ENCODE measurements at places on chromosomes 6 and 20.
A peak's percentile ranks its signal among the peaks of the same experiment; 100 is the strongest.

DNA sequence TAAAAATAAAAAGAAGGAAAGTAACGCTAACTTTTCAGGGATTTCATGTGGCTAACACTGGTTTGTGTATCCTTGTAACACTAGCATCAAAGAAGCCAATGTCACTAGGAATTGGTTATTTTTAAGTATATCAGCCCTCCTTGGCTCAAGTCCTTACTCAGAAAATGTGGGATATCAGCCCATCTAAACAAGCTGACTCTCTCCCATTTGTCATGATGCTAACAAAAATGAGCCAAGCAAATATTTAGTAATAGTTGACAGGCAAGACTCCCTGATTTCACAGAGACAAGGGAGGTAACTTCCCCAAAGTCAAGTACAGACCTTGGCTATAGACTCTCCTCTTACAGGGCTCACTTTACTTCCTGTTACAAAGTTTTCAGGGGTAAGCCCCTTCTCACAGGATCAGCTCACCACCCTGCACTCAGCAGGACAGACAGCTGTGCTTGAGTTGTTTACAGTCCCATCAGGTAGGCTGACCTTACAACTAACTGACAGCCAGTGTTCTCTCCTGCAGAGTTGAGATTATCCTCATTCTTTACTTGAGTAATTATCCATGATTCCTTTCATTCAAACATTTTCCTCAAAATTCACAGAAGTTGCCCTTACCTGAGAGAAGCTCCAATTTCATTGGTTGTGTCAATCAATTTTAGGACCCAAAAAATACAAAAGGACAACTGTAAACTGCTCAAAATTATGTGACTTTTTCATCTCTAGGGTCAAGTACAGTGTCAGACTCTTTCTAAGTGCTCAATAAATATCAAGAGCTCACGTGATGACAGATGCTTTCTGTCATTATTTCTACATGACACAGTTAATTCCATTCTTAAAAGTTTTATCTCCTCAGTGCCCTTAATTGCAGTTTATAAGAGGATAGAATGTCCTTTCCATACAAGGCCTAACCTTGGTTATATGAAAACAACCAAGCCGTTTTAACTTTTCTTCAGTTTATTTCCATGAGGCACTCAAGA is 38.1 kb upstream of the BMP5 start:
- DNase-seq, result no peak

- DNase-seq, result no peak
These were observed 20.9 kb downstream of the TPX2 start for GRCh38 chr20:31759836-31760518.

DNA sequence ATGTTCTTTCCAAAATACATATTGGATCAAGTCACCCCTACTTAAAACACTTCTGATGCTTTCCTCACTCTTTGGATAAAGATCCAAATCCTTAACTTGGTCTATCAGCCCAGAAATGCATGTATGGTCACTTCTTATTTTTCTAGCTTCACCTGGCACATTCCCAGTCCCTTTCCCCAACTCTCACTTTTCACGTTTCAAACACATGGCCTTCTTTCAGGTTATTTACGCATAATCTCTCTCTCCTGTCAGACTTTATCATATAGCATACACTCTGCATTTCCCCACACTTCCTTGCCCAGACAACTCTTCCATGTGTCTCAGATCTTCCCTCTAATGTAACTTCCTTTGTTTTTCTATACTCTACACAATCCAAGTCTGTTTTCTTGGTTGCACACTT is 12.8 kb downstream of the PHIP start:
- DNase-seq, result no peak

- DNase-seq, result no peak
These were observed 349.5 kb downstream of the BTBD9 start for GRCh38 chr6:38290133-38290799.

DNA sequence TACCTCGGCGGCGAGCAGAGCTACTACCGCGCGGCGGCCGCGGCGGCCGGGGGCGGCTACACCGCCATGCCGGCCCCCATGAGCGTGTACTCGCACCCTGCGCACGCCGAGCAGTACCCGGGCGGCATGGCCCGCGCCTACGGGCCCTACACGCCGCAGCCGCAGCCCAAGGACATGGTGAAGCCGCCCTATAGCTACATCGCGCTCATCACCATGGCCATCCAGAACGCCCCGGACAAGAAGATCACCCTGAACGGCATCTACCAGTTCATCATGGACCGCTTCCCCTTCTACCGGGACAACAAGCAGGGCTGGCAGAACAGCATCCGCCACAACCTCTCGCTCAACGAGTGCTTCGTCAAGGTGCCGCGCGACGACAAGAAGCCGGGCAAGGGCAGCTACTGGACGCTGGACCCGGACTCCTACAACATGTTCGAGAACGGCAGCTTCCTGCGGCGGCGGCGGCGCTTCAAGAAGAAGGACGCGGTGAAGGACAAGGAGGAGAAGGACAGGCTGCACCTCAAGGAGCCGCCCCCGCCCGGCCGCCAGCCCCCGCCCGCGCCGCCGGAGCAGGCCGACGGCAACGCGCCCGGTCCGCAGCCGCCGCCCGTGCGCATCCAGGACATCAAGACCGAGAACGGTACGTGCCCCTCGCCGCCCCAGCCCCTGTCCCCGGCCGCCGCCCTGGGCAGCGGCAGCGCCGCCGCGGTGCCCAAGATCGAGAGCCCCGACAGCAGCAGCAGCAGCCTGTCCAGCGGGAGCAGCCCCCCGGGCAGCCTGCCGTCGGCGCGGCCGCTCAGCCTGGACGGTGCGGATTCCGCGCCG is 994 bp downstream of the FOXC1 start:
- no peak for DNase-seq

DNA sequence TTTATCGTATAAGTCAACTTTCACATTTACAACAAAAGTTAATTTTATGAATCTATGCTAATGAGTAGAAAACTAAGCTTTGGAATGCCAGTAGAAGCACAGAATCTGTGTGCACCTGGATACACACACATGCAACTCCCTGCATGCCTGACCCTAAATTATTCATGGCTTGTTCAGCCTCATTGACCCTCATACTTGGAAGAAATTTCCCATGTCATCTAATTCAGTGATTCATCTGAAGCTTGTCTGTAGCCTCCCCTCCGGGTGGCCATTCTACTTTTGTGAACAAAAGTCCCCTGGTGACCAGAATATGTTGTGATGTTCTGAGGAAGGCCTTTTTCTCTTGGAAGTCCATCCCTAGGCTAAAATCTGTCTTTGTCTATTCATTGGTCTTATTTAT is 1078.4 kb downstream of the KIF16B start:
- DNase-seq, result no peak

GRCh38 chr6:2763876-2764540 is 1.2 kb upstream of the WRNIP1 start:
- no peak for DNase-seq

DNA sequence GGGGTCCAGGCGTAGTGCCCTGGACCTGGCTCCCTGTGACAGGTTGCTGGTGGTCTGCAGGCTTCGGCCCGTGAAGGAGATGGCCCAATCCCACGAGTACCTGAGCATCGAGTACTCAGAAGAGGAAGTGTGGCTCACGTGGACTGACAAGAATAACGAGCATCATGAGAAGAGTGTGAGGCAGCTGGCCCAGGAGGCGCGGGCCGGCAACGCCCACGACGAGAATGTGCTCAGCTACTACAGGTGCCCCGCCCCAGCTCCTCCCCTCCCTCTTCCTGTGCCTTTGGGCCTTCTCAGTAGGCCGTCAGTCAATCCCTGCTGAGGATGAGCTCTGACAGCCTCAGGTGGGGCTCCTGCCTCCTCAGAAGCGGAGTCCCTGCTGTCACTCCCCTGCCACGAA is 42.6 kb downstream of the UQCC2 start:
- peak; percentile 43 for DNase-seq

GRCh38 chr20:20076297-20077065 is 24.1 kb downstream of the CFAP61 start:
- DNase-seq, result no peak

GRCh38 chr6:88908598-88909548 is 54.5 kb downstream of the RNGTT start:
- DNase-seq, result no peak

DNA sequence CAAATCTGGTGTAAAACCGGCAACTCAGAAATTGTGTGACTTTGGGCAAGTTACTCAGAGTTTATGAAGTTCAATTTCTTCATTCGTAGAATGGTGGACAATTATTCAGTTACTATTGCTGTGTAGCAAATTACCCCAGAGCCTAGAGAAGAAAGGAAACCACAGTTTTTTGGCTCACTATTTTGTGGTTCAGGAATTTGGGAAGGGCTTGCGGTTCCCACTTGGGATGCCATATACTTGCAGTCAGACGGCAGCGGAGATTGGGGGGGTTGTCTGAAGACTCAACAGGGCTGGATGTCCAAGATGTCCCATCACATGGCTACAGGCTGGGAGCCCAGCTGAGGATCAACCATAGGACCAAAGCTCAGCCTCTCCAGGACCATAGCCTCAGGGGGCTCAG is 108.1 kb downstream of the PCSK2 start:
- no peak for DNase-seq

GRCh38 chr6:1075444-1075843 is 236.5 kb upstream of the FOXQ1 start:
- no peak for DNase-seq

- no peak for DNase-seq
These were observed 151.9 kb upstream of the SLC22A16 start for GRCh38 chr6:110628330-110628729.

GRCh38 chr6:166253281-166253681 is 54.9 kb downstream of the PRR18 start:
- peak; percentile 33 for DNase-seq

GRCh38 chr20:25136643-25137559 is 55.0 kb upstream of the VSX1 start:
- DNase-seq, result no peak

DNA sequence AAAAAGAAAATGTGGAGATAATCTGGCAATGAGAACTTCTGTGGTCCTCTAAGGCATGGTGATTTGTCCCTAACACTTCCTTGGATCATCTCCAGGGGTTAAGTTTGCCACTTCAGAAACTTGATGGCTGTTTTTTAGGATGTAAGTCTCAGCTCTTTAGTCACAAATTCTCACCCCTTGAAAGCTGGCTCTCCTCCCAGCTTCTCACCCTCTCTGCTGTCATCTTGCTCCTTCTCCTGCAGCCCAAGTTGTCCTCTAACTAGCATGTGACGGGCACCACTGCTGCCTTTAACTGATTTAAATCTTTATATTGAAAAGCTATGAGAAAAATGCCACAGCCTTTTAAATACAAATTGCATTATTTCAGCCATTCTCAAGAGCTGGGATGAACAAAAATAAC is 107.8 kb downstream of the MAP3K5 start:
- no peak for DNase-seq

- no peak for DNase-seq
These were observed 1.2 kb downstream of the LAMA5 start for GRCh38 chr20:62365814-62366369.

DNA sequence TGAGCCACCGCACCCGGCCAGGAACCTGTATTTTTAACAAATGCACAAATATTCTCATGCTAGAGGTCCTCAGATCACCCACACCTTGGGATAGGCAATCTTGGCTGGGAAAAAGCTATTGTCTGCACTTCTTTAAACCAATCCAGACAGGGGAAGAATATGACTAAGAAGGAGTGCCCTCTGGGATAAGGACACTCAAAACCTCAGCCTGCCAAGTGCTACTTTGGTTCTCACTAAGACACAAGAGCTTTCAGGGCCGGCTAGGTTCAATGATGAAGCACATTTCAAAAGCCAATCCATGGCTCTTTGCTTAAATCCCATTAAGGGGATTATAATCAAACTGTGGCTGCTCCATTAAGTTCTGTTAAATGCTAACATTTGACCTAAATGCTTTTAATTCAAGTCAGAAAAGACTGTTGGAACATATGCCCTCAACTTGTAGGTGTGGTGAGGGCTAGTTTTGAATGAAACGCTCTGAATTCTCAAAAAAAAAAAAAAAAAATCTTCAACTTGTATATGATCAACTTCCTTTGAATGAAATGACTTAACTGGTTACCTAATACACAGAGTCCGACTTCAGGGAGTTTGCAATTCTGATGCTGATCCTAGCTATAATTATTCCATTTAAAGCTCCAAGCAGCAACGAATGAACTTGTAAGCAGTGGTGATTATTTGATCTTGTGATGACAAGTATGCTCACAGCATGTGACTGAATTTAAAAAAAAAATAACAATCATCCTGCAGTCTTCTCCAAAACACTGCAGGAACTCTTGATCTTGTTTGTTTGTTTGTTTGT is 56.6 kb downstream of the SLC23A2 start:
- DNase-seq, result no peak

DNA sequence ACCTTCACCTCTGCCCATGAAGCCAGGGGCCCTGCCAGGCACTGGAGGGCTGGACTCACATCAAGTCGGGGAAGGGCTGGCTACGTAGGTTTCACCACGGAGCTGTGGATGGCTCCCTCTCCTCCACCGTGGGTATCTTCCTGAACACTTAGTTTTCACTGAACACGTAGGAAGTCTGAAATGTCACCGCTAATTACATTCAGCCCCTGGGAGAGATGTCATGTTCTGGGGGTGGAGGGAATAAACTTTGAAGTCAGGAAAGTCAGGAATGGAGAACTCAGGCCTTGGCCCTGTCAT is 6.5 kb downstream of the LHFPL5 start:
- no peak for DNase-seq

DNA sequence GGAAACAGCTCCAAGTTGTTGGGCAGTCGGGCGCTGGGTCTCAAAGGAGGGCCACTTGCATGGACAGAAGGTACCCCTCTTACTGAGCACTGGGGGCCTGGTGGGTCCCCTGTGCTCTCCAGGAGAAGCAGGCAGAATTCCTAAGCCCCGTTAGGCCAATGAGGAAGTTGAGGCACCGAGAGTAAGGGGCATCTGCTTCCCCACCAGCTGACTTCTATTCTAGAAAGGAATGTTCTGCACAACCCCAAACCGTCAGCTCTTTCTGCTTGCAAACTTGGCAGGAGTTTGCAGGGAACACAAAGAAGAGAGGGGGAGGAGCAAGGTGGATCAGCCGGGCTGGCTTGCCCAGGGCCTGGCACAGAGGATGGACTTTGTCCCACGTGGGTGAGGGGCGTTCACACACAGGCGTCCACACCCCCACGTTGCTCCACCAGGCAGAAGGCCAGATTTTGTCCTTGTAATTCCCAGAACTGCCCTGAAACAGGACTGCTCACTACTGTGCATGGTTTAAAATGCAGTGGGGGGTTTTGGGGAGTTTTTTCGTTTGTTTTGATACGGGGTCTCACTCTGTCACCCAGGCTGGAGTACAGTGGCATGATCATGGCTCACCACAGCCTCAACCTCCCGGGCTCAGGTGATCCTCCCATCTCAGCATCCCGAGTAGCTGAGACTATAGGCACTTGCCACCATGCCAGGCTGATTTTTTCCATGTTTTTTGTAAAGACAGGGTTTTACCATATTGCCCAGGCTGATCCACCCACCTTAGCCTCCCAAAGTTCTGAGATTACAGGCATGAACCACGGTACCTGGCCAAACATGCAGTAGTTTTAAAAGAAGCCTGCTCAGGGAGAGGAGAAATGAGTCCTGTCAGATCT is 93.3 kb downstream of the SNX5 start:
- DNase-seq, result no peak

GRCh38 chr6:82976179-82976578 is 89.5 kb downstream of the UBE3D start:
- DNase-seq, result no peak

Measured in stimulated activated CD4-positive, alpha-beta T cell treated with anti-CD3 and anti-CD28 coated beads, Interleukin-4, amount 100 ng/mL, for 24 hours (primary cell).